ENCODE measurements at places on chromosomes 3 and 15. TPM values are rescaled to one million over a fixed set of nuclear protein-coding genes. Genes with fewer than 3 reads are reported as not detected.

- no peak for DNase-seq
Observed at GRCh38 chr3:69848113-69848512, 108.8 kb downstream of the MITF start.

- no peak for DNase-seq
Observed at GRCh38 chr3:129282727-129283327, 4.2 kb downstream of the HMCES start.

- no peak for DNase-seq
Observed at GRCh38 chr3:131193641-131194238, 167.1 kb downstream of the NEK11 start.

DNA sequence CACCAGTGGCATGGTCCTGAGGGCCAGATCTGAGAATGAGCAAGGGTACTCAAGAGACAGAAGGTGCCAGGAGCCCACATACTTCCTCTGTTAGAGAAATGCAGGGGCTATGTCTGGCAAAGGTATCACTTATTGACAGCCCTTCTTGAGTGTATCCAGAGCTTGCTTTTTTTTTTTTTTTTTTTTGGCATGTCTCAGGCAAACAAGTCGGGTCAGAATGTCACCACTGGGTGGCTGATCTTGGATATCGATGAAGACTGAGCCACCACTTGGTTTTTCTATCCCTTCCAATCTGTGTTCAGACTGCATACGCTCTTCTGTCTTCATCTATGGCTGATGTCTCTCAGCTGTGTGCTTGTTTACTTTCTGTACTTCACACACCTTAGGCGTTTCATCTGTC lies 363.4 kb upstream of the C2CD4B start:
- DNase-seq = no peak

DNA sequence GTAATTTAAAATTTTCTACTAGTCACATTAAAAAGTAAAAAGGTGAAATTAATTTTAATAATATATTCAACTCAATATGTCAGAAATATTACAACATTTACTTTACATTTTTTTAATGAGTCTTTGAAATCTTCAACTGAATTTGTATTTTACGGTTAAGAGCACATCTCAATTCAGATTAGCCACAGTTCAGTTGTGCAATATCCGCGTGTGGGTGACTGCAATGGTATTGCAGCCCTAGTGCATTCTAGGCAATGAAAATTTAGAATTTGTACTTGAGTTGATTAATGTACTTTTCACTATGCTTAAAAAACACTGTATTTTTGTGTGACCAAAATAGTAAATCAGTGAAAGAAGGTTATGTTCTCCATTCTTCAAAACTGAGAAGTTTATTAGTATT lies 57.3 kb downstream of the CEP63 start:
- DNase-seq = no peak

GRCh38 chr3:131217296-131217741 lies 164.3 kb upstream of the NUDT16 start:
- no peak for DNase-seq

- no peak for DNase-seq
Observed at GRCh38 chr3:123385001-123385401, 63.9 kb downstream of the ADCY5 start.

DNA sequence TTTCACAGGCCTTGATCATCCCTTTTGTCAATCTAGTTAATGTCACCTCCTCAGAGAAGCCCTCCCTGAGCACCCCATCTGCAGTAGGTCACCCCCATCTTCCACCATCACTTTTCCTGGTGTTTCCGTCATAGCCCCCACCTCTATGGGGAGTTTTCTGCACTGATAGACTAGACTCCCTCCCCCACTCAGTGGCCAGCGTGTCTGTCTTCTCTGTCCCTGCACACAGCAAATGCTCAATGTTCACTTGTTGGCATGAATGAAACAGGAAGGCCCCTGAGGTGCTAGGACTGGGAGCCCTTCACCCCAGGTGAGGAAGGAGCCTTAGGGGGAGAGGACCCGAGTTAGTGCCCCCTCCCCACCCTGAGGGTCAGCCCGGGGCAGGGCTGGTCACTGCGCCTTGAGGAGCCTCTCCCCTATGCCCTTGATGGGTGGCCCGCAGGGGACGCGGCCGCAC lies 15.8 kb upstream of the FANCD2 start:
- no peak for DNase-seq

Gene LRRC2
- total RNA-seq = 2.4 TPM

Gene TEX55
- total RNA-seq = not detected

Gene AADACL2
- not detected for total RNA-seq

Gene STAB1
- 13.9 TPM for total RNA-seq

Gene GABRR3
- total RNA-seq = not detected

Gene TPRG1
- 1.2 TPM for total RNA-seq

Gene MYD88
- total RNA-seq = 3.7 TPM
